ENCODE measurements at places on chromosomes 4 and X.

GRCh38 chr4:184764601-184765000 is 30.7 kb upstream of the CENPU start:
- no peak for DNase-seq

DNA sequence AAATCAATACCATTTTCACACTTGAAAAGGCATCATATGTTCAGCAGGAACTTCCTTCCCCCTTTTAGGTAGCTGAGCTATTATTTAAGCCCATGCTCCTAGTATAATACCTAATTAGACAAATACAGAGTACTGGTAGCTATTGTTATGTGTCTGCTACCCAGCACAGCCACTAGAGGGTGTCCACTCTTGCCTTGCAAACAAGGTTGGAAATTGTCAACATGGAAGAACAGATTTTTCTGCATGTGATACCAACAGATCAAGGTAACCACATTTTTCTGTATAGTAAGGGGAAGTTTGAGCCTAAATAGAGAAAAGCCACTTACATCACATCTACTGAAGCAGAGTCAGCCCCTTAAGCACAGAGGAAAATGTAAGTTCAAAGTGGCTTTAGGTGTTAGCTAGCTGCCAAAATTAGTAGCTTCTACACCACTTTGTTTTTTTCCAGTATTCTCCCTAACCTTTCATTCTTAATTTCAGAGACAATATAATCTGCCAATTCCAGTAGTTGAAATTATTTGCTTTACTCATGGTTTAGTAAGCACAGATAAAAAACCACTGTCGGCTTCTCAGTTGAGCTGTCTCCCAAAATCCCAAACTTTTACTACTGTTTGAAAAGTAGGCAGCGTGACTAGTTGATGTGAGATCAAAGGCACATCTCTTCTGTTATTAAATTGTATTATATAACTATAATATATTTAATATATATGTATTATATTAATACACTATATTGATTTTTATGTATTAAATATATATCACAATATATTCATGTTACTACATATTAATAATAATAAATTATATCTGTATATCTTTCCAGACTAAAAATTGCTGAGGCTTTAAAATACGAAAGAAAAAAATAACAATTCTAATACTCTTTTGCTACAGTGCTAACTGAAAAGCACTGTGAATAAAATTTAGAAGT is 38.2 kb downstream of the EDNRA start:
- DNase-seq = peak; percentile 21

DNA sequence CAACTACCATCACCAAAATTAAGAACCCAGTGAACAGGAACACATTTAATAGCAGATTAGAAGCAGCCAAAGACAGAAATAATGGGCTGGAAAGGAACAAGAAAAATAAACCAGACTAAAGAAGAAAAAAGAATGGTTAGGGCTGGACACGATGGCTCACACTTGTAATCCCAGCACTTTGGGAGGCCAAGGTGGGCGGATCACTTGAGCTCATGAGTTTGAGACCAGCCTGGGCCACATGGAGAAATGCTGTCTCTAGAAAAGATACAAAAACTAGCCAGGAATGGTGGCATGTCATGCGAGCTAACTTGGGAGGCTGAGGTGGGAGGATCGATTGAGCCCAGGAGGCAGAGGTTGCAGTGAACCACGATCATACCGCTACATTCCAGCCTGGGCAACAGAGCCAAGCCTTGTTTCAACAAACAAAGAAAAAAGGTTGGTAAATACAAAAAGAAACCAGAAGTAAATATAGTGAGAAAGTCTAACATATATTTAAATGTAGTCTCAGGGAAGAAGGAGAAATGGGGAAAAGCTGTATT is 102.0 kb downstream of the AFAP1 start:
- DNase-seq = no peak

- no peak for DNase-seq
Measured at GRCh38 chr4:3377557-3377956, 64.2 kb upstream of the HGFAC start.

DNA sequence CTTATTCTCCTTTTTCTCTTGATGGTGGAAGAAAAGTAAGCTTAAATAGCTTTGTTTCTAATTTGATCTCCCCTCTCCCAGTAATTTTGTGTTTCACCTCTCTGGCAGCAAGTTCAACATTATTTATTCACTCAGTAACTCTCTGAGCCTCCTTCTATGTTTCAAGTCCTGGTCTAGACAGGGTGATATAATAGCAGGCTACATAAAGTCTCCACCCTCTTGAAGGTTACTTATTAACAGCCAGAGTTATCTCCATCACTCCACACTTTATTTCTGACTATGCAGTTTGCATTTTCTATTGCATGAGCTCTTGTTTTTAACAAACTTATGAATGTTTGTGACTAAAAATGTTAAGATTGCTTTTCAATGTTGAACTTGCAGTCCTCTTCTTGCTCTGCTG is 17.8 kb upstream of the ANOS1 start:
- DNase-seq = no peak

GRCh38 chr4:24915121-24915922 is 2.5 kb upstream of the CCDC149 start:
- no peak for DNase-seq

DNA sequence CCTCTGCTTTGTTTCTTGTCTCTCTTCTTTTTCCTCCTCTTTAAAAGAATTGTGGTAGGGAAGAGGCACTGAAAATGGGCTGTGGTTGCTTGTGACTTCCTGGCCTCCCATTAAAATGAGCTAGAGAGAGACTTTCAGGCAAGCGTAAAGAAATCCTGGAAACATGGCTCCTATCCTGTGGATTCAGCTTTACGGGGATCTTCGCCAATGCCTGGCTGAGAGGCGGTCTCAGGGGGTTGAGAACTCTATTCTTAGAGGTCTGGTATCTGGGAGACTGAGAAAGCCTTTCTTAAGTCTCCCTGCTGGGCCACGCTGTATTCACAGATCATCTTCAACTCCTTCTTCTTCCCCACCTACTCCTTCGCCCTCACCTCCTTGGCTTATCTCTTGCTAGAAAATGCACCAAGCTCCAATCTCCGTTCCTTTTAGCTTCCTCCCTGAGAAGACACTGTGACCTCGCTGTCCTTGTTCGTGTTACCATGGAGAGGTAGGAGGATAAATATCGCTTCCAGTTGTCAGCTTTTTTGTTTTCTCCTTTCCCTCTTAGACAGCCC is 542 bp upstream of the KLF8 start:
- DNase-seq = no peak

DNA sequence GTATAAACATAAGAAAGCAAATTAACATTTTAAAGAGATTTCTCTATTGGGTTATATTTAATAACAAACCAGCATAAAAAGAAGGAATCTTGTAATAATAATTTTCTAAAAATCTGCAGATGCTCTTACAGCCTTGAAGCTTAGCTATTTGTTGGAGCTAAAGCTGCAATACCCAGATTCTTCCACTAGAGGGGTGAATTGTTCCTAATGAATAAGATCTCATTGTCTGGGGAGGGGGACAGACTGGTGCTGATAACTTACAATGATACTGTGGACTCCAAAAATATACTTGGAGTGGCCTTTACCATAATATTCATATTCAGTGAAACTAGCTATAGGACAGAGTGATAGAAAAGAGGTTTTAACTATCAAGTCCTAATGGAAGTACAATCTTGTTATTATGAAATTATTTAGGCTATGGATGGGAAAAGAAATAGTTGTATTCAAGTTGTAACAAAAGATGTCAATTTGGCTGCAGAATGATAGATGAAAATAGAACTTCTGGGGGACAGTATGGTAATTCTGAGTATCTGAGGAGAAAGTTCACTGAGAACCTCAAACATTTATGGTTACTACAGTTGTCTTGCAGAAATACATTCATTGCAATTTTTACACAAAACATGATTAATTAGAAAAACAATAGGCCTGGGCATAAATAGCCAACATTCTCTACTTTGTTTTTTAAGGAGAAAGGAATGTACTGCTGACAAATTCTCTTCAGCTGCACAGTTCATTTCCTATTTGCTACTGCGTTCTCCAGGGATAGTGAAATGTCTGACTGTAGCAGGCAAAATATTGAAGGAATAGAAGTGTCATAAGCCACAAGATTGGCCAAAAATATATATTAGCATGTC is 443.3 kb downstream of the GBA3 start:
- DNase-seq = no peak

- DNase-seq = no peak
Measured at GRCh38 chrX:6782831-6783230, 247.9 kb upstream of the VCX3A start.

DNA sequence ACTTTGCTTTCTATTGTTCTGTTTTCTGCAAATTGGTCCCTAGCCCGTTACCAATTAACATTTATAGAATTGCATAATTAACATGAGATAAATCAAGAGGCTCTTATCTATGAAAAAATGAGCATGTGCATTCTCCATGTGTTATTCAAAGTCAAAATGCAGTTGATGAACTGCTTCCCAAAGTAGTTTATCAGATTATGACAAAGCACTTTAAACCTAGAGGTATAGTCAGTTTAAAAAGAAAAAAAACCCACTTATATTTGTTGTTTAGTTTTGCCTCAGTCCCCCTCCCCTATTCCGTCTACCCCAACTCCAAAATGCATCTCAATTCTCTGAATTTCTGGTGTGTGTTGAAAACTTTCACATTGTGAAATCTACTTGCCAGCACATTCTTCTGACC is 119.5 kb downstream of the ATXN3L start:
- no peak for DNase-seq

DNA sequence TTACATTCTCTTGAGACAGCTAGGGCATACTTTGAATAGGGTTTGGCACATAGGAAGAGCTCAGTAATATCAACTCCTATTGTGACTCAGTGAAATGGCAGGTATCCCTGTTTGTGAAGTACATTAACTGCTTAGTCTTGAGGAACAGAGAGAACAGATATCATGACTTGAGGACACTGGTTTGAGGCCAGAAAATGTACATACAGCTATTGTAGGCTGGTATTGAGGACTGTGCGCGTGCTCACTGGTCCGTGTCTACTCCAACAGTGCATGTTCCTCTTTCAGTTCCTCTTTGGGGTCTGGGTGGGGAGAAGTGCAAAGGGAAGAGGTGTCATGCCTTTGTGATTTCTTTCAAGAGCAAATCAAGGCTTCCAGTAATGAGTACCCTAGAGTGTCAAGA is 34.6 kb upstream of the TBC1D9 start:
- DNase-seq = no peak

GRCh38 chr4:107891299-107891698 is 40.0 kb upstream of the CYP2U1 start:
- no peak for DNase-seq

DNA sequence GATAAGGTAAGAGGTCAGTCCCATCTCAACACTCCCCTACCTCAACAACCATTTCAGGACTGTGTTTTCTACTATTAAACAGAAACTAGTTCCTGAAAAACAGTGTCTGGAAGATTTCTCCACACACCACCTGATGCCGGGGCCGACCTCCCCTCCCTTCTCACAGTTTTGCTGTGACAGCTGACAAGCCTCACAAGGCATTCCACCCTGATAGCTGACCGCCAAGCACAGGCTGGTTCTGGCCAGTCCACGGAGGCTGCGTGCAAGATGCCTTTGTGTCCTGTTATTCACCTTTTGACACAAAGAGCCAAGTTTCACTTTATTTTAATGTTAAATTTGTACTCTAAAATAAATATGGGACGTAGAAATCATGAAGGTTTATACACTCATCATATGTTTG is 758.6 kb downstream of the PDHA2 start:
- no peak for DNase-seq

GRCh38 chrX:149456476-149457245 is 48.4 kb downstream of the IDS start:
- DNase-seq = no peak

- DNase-seq = no peak
Measured at GRCh38 chr4:168917138-168917779, 92.8 kb downstream of the CBR4 start.

- no peak for DNase-seq
Measured at GRCh38 chr4:7156328-7156727, 36.0 kb upstream of the SORCS2 start.

- DNase-seq = no peak
Measured at GRCh38 chrX:42778096-42778495, at the start of gene PPP1R2C. PPP1R2C (minus strand) TSS chrX:42778163; CDS start chrX:42778079, 84 bp downstream.

DNA sequence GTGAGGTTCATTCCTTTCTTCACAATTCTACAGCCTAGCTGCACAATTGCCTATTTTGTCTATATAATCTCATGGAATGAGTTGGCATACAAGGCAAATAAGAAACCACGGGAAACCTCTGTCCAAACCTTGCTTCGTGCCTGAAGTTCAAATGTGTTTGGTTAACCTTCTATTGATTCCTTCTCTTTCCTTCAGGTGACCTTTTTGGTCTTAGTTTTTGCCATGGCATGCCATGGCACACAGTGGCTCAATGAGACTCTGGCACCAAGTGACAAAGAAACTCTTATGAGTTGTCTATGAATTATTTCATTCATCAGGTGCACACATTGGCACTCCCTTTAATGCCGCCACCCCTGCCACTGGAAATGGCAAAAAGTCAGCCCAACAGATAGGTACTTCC is 101.8 kb downstream of the PPARGC1A start:
- no peak for DNase-seq
